ENCODE measurements at places on chromosomes 4 and X.

- peak; percentile 67 for DNase-seq
Observed at GRCh38 chrX:118730500-118731247, 3.3 kb downstream of the IL13RA1 start.

- DNase-seq, result no peak
Observed at GRCh38 chrX:79409657-79410056, 42.5 kb upstream of the ITM2A start.

GRCh38 chr4:56255820-56256219 lies 131.5 kb downstream of the AASDH start:
- DNase-seq, result no peak

DNA sequence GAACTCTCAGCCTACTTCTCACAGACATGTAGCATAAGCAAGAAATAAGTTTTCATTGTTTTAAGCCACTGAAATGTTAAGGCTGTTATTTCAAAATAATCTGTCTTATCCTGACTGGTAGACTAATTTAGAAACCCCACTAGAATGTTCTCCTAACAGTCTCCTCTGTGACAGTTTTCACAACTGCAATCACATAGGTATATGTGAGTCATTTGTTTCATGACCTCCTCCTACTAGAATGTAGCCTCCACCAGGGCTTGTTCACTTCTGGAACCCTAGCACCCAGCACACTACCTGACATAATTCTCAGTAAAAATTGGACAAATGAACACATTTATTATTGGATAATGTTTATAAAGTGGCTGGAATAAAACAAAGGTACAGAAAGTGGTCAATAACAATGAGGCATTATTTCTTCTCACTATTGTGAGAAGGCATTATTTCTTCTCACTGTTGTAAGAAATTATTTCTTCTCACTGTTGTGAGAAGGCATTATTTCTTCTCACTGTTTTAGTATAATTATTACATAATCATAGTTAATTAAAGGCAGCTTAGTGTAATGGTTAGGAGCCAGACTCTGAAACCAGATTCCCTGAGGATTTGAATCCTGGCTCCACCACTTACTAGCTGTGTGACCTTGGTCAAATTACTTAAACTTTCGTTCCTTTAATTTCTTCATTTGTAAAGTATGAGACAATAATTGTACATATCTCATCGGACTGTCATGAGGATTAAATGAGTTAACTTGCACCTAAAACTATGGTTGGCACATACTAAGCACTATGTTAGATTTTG lies 251.5 kb downstream of the RASL11B start:
- DNase-seq, result no peak

- no peak for DNase-seq
Observed at GRCh38 chr4:184953421-184953945, 64.8 kb upstream of the HELT start.

- DNase-seq, result no peak
Observed at GRCh38 chr4:182879913-182880312, 37.3 kb downstream of the DCTD start.

- no peak for DNase-seq
Observed at GRCh38 chr4:122528879-122529278, 72.4 kb upstream of the IL2 start.

DNA sequence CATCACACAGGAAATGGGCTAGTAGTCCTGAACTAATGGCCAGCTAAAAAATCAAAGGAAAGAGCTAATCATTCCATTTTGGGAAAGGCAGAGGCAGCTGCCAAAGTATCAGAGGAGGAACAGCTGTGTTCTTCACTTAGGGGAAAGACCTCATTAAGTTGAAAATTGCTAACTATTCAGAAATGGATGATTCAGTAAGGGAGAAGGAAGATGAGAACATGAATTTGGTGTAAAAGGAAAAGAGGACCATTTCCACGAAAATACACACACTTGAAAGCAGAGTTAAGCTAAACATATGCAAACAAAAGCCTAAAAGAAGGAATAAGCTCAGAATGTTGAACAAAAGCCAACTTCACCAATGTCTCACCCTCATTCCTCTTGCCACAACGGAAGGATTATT lies 90.4 kb downstream of the PCDH19 start:
- no peak for DNase-seq

GRCh38 chr4:20256381-20256881 lies 4.7 kb downstream of the SLIT2 start:
- DNase-seq, result peak; percentile 34

DNA sequence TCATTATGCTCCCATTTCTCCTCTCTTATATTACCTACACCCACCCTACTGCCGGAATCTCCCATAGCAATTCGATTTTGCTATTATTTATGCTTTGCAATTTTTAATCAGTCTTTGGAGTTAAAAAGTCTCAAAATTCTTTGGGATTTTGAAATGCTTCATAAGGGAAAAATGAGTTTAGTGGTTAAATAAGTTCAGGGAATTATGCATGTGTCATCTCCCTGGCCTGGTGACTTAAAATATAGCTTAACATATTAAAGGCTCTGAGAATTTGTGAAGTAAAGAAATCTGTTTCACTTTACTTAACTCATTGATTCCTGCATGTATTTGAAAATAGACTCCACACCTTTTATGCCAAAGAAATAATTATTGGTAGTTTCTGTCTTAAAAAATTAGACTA lies 185.1 kb upstream of the DIPK2B start:
- no peak for DNase-seq

GRCh38 chr4:150855981-150856510 lies 159.0 kb downstream of the LRBA start:
- DNase-seq, result peak; percentile 7

All from endothelial cell of umbilical vein (primary cell).